Thyroid gland (tissue), 4 donors: ENCODE measurements at places on chromosomes 13 and 19. TPM values are rescaled to one million over a fixed set of nuclear protein-coding genes. Genes with fewer than 3 reads are reported as not detected.

The BLVRB gene
- 187 TPM for total RNA-seq

The LPAR2 gene
- 35.2 TPM for total RNA-seq

- no peak for DNase-seq
Measured at GRCh38 chr19:49518033-49518432, 5.6 kb downstream of the FCGRT start.

DNA sequence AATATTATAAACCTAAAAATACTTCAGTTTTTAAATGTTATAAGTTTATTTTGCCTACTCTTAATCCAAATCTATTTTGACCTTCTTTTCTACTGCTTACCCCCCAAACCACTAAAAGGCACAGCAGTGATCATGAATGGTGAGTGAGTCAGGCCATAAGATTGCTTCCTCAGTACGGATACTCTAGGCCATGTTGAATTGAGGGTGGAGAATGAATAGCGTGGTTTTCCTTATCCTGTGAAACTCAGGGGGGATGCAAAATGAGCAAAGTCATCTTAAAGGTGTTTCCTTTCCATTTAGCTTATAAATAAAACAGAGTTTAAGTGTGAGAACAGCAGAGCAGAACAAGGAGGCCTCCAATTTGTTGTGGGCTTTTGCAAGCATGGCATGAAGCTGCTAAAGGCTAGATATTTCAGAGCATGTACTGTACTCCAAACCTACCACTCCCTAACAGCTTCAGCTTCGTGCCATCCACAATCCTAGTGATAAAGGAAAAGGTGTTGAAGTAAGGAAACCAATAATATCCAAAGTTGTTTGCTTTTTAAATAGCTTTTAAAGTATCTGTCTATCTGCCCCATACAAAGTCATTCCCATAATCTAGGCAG, 25.0 kb downstream of the SERPINE3 start:
- no peak for DNase-seq

DNA sequence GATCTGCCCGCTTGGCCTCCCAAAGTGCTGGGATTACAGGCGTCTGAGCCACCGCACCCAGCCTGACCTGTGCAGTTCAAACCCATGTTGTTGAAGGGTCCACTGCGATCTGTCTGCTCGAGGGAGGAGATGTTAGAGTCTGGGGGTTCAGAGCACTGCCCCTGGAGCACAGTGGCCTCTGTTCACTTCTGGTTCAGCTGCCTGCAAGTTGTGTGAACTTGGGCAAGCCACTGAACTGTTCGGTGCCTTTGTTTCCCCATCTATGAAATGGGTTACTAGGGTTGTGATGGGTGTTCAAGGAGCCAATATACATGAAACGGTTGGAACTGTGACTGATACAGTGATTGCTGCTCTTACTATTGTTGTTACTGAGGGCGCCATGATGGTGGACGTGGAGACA, 1.7 kb downstream of the PLIN5 start:
- DNase-seq = no peak

DNA sequence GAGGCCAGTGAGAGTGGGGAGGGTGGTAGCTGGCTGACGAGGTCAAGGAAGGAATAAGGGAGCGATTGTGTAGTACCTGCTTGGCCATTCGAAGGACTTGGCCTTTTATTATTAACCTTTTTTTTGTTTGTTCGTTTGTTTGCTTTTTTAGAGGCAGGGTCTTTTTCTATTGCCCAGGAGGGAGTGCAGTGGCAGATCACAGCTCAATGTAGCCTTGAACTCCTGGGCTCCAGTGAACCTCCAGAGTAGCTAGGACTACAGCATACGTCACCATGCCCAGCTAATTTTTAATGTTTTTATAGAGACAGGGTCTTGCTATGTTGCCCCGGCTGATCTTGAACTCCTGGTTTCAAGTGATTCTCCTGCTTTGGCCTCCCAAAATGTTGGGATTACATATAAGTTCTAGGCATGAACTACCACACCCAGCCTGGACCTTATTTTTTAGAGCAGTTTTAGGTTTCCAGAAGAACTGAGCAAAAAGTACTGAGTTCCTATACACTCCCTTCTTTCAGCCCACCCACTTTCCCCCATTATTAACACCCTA, 25.5 kb downstream of the ARHGEF7 start:
- no peak for DNase-seq

DNA sequence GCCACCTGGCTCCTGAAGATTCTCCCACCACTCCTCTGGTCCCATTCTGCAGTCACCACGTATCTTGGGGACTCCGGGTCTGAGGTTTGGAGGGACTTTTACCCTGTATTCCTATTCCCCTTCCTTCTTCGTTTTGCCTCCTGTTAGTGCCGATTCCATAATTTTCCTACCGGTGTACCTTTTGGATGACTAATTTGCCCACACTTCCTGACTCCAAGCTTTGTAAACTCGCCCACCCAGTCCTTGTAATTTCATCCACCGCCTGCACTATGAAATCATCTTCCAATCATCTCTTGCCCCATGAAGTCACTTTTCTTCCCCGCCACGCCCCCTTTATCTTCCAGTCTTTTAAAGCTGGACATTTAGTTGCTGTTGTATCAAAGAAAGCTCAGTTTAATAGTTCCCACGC, 572 bp downstream of the UCHL3 start:
- peak; percentile 43 for DNase-seq

GRCh38 chr19:35524181-35524837, 3.8 kb downstream of the SBSN start:
- no peak for DNase-seq

GRCh38 chr19:7395360-7396066, 46.8 kb downstream of the ARHGEF18 start:
- DNase-seq = no peak

DNA sequence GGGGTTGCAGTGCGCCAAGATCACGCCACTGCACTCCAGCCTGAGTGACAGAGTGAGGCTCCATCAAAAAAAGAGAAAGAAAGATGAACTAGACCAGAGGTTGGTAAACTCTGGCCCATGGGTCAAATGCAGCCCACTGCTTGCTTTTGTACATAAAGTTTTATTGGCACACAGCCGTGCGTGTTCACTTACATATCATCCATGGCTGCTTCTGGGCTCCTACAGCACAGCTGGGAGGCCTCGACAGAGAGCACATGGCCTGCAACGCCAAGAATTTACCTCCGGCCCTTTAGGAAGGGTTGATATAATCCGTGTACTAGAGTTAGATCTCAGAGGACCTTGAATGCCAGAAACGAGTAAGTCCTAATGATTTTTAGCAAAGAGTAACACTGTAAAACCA, 46.0 kb downstream of the GNG7 start:
- no peak for DNase-seq

DNA sequence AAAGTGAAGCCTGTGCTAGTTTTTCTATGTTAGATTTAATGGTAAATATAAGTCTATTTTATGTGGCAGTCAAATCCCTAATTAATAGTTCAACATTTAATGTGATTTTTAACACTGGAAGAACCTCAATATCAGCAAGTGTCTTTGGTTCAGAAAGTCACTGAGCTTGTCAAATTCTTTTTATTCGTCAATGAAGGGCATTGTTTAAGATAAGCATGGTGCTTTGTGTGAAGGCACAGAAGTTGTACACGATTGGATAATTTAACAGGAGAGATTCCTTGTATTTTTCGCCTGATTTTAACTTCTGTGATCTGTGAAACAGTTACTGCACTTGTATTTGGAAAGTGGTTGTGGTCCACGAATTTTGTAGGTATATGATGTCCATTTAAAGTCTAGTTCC, 30.2 kb upstream of the RB1 start:
- no peak for DNase-seq

DNA sequence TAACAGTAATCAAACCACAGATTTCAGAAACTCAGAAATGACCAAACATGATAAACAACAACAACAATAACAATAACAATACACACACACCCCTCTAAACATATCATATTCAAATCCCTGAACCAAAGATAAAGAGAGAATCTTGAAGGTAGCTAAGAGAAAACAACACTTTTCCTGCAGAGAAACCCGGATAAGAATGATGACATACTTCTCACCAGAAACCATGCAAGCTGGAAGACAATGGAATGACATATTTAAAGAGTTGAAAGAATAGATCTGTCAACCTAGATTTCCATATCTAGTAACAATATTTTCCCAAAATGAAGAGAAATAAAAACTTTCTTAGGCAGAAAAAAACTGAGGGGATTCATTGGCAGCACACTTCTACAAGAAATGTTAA, 138.1 kb downstream of the LIG4 start:
- DNase-seq = no peak

DNA sequence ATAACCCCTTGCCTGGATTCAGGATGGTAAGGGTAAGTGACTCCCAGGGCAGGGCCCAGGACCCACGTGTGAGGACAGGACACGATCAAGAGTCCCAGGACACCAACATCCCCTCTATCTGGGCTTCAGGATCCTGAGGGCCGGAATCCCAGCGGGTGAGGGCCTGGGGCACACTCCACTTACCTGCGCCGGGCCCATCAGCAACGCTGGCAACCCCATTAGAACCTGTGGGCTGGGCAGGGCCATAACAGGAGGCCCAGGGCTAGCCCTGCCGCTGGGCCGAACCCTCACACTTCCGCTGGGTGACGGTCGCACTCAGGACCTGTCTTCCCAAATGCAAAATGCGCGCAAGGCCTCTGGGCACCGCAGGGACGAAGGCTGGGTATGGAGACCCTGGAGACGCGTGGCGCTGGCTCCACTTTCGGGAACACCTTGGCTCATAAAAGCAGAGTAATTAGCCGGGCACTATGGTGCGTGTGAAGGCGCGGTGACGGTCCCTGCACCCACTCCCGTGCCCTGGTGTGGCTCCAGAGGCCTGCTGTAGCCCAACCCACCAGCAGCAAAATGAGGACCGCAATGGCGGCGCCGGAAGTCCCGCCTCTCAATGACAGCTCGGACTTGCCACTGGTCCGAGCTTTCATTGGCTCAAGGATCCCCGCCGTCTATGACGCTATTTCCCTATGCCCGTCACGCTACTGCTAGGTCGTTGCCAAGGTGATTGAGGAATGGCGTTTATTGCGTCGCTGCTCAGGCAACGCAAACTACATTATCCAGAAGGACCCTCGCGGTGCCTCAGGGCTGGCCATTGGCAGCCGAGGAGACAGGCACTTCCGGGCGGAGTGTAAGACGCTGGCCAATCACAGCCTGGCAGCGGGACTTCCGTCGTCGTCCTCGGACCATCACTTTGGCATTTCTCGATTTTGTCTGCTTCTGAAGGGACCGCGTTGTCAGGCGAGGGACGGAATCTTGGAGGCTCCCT, at the start of gene ZNF132:
Gene ZNF132, minus strand, starts transcription at position 578 of the 979 bp plus-strand sequence. Its CDS starts 332 bp downstream, at position 246.
- peak; percentile 99 for DNase-seq

- DNase-seq = no peak
Measured at GRCh38 chr19:15324791-15325519, 7.4 kb downstream of the BRD4 start.

DNA sequence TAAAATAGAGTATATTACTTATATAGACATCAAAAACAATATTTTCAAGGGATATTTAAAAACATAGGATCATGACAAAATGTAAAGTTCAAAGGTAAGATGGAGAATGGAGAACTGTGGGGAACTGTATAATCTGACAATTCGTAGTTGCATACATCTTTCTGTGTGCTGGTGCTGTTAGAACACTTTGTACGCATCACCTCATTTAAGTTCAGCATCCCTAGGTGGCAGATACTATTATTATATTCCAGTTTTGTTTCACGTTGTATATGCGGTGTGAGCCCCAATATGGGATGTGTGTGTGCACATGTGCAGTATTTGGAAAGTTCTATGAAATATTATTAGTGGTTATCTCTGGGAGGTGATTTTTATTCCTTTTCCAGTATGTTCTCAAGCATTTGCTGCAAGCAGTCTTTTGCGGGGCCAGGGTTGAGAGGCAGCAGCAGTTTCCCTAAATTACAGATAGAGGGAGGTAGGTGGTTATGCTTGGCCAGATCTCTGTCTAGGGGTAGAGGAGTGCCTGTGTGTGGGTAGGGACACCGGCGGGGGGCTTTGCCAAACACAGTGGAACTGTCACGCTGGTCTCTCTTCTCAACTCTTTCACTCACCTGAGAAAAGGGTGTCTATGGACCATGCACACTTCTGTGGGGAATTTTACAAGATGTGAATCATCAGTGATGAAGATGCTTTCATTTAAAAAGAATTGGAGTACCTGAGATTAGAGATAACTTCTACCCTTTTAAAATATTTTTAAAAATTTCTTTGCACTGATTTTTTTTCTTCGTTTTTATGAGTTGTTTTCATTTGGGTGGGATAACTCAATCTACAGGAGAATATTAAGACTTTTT, 55.6 kb upstream of the ALOX5AP start:
- DNase-seq = no peak

GRCh38 chr13:28313579-28313978, 175.2 kb downstream of the PAN3 start:
- no peak for DNase-seq

DNA sequence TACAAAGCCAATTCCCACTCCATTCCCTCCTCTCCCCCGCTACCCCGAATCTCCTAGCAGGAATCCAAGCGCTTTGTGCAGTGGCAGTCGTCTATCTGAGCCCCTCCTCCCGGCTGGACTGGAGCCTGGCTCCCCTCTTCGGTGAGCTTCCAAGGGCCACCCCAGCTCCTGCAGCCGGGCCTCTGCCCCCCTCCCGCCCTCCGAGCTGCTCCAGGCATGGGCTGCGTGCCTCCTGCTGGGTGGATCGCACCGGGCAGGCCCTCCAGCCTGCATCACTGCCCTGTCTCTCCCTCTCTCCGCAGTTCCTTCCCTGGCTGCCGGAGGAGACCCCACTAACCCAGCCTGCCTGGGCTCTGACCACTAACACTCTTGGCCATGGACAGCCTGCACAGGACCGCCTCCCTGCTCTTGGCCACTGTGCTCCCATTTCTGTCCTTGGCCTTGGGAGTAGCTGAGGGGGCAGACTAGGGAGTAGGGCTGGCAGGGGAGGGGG, 12.9 kb upstream of the LENG8 start:
- no peak for DNase-seq

DNA sequence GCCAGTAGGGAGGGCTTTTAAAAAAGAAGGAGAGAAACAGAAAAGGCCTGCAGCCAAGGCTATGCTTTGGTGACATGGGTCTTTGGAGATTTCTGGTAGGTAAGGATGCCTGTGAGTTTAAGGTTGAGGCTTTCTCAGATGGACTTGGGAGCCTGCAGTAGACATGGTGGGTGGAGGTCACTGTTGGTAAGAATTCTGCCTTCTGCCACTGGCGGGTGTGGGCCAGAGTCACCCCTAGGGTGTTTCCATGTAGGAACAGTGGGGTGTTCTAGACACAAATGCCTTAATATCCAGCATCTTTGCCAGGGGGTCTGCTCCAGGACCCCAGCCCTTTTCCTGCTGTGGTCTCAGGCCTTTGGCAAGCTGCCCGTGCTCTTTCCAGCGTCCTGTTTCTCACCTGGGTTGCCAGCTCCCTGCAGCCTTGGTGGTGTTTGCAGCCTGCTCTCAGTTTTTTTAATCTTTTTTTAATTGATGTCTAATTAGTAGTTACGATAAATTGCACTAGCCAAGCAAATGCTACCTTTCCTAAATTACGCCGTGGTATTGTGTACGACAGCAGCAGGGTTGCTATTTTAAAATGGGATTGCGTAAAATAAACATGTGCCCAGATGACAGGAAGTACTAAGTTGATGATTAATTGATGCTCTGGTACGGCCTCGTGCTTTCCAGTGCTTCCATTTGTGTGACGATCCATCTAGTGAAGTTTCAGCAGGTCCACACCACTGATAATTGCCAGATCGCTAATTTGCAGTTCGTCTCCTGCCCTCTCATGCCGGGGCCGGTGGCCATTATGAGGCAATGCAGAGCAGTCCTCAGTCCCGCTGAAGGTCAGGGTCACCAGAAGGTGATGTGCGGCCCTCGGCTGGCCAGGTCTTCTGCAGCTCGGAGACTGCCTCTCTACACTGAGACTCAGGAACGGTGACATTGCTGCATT, 35.3 kb upstream of the NPAS1 start:
- DNase-seq = no peak
